Activated T-cell treated with anti-CD3 and anti-CD28 coated beads, Interleukin-2, amount 50 U/mL, for 72 hours (primary cell): ENCODE measurements at places on chromosomes 11 and 22. TPM values are rescaled to one million over a fixed set of nuclear protein-coding genes. Genes with fewer than 3 reads are reported as not detected.

OR5I1 gene
- not detected for total RNA-seq

DNA sequence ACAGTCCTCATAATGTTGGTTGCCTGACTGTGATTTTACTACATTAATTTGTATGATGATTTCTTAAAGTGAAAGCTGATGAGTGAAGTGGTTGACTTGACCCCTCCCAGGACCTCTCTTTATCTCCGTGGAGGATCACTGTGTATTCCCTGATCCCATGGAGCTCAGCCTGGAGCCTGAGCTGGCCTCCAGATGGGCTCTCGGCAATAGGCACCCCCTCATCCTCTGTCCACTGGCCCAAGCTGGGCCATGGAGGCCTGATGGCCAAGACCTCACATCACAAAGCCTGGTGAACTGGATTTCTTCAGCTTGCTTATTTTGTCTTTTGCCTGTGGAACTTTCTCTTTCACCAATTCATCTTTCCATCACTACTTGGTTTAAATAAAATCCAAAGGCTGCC, 75.2 kb downstream of the WNT11 start:
- no peak for DNase-seq

GRCh38 chr11:20621679-20622078, 22.3 kb downstream of the SLC6A5 start:
- no peak for DNase-seq

- no peak for DNase-seq
These were observed 12.3 kb upstream of the DLAT start for GRCh38 chr11:112012874-112013273.

DNA sequence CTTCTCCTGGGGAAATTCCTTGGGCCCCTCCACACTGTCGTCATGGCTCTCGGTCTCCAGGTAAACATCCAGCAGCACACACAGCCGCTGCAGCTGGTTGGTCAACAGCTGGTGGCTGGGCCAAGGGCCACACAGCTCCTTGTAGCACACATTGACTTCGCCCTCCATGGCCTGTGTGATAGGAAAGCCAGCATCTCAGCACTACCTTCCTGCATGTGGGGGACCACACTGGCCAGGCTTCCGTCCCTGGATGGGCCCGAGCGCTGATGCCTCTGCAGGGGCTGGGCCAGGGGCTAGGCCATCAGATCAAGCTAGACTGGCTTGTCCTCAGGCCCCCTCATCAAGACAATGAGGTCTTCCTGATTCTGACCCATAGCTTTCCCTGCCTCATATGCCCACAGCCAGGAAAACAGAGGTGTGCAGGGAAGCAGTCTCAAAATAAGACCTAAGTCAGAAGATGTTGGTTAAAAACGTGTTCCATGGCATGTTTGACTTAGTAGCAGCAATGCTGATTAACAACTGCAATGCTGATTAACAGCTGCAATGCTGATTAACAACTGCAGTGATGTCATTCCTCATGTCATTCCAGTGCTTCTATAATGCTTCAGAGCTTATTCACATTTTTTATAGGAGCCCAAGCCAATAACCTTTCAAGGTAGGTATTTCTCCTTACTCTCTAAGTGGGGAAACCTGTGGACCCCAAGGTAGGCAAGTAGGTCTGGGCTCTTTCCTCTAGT, 31.3 kb downstream of the NEFH start:
- DNase-seq = no peak

STX5 gene
- 70.1 TPM for total RNA-seq

DNA sequence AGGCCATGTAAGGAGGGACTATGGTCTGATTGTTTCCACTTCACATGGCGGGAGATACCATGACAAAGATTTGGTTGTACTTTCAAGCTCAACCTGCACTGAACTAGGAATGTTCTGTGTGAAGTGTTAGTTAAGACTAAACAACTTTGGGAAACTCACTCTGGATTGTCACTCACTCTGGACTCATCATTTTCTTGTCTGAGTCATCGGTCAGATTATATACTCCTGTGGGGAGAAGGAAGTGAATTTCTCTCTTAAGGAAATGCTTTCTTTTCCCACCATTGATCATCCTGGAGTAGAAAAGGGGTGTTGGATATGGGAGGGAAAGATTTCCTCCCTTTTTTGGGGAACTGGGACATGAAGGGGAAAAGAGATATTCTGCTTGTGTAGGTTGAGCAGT, 26.9 kb upstream of the CAT start:
- DNase-seq = no peak

- no peak for DNase-seq
These were observed 116.3 kb upstream of the APOA1 start for GRCh38 chr11:116953530-116954285.

CNTF gene
- 5.0 TPM for total RNA-seq

GRCh38 chr22:39229688-39230260, 15.0 kb downstream of the PDGFB start:
- DNase-seq = no peak

SMC1B gene
- total RNA-seq = 3.2 TPM

- DNase-seq = no peak
These were observed 17.8 kb upstream of the TP53I11 start for GRCh38 chr11:44968510-44968909.

DNA sequence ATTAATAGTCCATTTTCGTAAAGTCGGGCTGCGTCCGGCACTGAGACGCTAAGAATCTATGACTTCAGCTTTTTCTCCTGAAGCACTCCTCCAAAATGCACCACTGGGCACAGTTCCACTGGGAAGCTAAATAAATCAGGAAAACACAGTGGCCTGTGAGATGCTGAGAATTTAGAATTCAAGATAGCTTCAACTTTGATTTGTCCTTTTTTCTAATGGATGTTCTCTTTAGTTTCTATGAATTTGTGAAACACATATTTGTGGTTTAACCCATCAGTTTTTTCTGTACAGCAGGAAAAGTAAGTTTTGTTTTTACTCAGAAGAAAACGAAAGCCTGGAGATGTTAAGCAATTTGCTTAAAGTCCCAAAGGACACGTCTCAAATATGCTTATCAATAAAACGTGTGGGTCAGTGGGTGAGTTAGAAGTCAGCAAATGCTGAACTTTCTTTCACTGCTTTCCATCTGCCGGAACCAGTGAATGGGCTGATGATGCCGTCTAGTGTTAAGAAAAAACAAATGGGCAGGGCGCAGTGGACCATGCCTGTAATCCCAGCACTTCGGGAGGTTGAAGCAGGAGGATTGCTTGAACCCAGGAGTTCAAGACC, 40.7 kb upstream of the CLMP start:
- DNase-seq = no peak

DNA sequence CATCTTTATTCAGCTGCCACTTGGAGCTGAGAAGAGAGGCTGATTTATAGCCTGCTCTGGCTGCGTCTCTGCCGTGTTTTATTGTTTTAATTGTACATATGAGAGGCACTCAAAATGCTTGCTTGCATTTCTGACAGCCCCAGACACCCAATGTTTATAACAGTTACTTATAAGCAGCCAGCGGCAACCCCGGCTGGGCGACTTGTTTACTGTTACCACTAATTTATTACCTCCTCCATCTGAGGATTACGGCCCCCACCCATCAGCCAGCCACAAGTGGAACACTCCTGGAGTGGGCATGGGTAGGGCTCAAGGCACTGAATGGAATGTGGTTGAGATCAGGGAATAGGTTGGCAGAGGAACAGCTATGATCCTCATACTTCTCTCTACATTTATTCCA, 61.2 kb downstream of the CLPB start:
- no peak for DNase-seq

- DNase-seq = no peak
These were observed 33.7 kb upstream of the BRSK2 start for GRCh38 chr11:1356007-1356435.

STK33 gene
- 6.1 TPM for total RNA-seq

DNA sequence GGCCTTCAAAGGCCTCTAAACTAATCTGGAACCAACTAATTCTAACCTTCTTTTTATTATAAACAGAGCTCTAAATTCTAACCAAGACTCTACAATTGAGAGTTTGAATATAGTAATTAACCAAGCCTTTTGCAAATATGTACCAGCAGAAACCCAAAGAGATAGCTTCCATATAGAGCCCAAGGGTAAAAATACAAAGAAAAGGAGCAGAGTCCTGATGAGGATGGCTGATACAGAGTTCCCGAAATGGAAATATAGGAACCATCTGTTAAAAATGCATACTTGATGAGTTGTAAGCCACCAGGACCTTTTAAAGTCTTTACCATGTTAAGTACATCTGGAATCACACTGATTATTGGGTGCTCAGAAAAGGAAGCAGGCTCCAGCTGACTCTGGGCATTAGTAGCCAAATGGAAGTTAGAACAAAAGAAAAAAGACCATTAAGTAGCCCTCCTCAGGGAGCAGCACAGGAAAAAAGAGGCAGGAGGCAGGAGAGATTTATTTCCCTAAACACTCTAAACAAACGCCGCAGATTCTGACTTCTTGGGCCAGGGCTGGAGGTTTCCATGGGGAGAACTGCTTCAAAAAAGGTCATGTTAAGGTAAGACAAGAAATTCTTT, 463.1 kb upstream of the FAT3 start:
- no peak for DNase-seq

DNA sequence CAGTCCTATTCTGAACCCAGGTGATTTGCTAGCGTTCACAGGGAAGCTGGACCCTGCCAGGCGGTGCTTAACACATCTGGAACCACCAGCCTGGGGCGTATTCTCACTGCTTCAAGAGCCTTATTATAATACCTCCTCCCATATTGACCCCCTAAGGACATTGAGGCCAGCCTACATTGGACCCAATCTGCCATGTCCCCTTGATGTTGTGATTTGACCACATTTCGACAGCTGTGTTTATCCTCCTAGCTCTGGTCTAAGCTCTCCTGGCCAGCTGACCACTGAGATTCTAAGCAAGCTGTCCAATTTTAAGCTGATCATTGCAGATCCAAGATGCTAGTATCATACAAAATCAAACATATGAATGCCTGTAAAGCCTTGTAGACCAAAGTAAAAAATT, 148.1 kb upstream of the BLID start:
- DNase-seq = no peak

- no peak for DNase-seq
These were observed 429 bp downstream of the SLC39A13 start for GRCh38 chr11:47408598-47409439.

GRCh38 chr11:65766535-65766934, 14.2 kb downstream of the AP5B1 start:
- no peak for DNase-seq

SEPTIN3 gene
- total RNA-seq = 4.7 TPM

DNA sequence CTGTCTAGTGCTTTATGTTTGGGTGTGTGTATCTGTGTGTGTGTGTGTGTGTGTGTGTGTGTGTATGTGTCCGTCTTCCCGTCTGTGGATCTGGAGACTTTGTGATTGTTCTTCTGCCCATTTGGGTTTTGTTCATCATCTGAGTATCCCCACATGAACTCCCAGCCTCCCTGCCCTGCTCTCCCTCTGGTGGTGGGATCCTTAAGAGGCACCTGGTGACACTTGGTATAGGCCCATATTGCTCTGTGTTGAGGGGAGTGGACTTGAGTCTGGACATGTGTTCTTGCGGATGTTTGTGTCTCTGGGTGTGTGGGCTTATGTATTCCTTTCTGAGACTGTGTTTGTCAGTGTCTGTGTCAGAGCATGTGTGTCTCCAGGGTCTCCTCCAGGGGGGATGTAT, 15.3 kb downstream of the RCOR2 start:
- DNase-seq = no peak

- DNase-seq = no peak
These were observed 17.6 kb downstream of the ATXN10 start for GRCh38 chr22:45689211-45689610.

DNA sequence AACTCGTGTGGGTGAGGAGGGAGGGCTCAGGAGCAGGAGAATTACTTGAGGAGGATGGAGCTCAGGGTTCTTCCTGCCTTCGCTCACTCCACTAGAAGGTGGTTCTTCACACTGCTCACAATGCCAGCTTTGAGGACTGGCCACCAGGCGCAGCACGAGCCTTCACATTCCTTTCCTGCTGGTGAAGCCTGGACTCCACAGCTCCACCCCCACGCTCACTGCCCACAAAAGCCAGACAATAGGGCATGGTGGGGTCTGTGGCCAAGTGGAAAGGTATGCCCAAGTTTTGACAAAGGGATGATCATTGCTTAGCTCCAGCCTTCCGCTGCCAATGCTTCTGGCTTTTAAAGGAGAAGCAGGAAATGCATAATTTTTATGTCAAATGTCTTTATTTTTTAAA, 58.0 kb upstream of the FADD start:
- DNase-seq = no peak

- DNase-seq = no peak
These were observed 98.1 kb downstream of the ATXN10 start for GRCh38 chr22:45769569-45770210.

DNA sequence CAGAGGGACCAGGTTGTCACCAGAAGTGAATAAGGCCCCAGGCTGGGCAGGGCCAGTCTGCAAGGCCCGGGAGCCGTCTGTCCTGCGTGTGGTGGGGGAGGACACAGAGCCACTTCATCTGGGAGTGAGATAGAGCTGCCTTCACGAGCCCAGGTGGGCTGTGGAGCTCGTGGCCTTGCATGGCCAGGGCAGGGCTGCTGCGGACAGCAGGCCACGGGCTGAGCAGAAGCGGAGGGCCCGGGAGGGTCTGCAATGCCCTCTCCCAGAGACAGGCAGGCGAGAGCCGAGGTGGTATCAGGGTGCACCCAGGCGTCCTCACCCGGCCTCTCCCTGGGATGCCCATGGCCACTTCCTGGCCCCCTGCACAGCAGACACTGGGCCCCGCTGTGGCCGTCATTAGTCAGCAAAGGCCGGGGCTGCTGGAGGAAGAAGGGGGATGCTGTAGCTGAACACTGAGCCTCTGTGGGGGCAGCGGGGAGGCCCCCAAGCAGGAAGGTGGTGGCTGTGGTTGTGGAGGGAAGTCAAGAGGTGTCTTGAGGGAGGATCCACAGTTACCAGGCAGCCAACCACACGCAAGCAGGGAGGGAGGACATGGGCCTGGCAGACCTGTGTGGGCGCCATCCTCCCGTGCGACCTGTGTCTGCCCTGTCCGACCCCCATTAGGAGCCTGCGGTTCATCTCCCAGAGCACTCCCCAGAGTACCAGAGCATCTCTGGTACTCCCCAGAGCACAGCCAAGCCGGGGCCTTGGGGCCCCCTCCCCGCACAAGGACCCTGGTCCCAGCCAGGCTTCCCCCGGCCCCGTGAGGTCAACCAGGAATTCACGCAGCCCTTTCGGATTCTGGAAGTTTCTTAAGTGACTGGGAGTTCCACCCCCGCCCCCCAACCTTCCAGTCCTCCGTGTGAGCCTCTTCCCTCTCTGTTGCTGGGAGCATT, 1109.5 kb downstream of the BRD1 start:
- DNase-seq = peak; percentile 12

DNA sequence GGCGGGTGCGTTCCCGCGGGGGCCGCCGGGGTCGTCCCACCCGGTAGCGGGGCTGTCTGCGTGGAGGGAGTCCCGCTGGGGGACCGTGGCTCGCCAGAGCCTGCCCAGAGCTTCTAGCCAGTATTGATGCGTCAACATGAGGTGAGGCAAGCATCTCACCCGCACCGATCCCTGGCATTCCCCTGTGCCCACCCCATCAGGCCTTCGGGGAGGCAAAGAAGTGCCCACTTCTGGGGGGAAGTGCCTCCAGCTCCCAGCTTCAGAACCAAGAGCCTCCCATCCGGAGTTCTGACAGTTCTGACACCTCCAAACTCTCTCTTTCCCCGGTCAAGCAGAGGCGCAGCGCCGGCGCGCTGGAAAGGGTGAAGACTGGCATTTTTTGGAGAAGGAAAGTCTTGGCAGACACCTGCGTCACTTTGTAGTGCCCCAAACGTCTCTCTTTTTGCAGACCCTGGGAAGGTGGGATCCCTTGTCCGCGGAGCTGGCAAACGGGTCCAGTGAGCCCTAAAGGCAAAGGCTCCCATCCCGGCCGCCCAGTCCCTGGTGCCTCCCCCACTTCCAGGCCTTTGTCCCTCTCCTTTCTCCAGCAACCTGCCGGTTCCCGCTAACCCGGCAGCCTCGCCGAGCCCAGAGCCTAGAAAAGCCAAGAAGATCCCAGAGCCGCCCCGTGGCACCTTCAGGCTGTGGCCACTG, 3.2 kb upstream of the PAX6 start:
- no peak for DNase-seq

TMEM86A gene
- total RNA-seq = 1.0 TPM

CEND1 gene
- total RNA-seq = 1.4 TPM
